ENCODE measurements at places on chromosomes 12 and 14.

DNA sequence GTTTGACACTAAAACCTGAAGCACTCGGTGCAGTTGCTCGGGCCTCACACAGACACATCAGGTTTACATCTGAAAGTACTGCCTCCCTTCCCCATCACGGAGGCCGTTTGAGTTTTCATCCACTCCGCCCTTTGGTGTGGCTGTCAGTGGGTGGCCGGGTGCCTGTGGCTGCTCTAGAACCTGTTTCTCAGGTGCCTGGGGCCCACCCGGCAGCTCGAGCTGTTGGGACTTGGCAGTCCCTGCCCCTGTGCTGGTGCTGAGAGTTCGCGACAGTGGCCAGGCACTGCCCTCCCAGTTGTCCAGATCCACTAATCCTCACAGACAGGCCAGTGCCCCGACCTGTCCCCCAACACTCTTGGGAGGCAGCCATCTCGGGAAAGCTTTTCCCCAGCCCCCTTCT is 22.4 kb downstream of the XRCC3 start:
- no peak for DNase-seq

- no peak for DNase-seq
These were observed 6.0 kb upstream of the IRF9 start for GRCh38 chr14:24155100-24155499.

DNA sequence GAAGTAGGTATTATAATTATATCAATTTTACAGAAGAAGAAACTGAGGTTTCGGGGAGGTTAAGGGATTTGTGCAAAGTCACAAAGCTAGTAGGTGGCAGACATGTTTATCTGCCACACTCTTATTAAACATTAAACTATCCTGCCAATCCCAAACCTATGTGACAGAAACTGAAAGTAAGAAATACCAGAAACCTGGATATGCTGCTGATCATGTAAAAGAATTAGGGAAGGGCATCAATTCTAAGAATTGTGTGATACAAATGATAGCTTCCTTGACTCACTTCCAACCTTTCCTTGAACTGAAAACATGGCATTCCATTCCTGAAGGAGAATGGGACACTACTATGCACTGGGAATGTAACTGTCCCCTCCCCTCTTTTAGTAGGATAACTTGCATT is 16.9 kb downstream of the TAOK3 start:
- no peak for DNase-seq

GRCh38 chr12:47650469-47650868 is 55.4 kb downstream of the RPAP3 start:
- DNase-seq = peak; percentile 32

GRCh38 chr14:103031566-103031911 is 25.8 kb downstream of the CDC42BPB start:
- DNase-seq = no peak
